GM20000 (cell line): ENCODE measurements at places on chromosomes 16 and 17.

- peak; percentile 76 for DNase-seq
Observed at GRCh38 chr16:4319454-4320421, 3.9 kb downstream of the GLIS2 start.

DNA sequence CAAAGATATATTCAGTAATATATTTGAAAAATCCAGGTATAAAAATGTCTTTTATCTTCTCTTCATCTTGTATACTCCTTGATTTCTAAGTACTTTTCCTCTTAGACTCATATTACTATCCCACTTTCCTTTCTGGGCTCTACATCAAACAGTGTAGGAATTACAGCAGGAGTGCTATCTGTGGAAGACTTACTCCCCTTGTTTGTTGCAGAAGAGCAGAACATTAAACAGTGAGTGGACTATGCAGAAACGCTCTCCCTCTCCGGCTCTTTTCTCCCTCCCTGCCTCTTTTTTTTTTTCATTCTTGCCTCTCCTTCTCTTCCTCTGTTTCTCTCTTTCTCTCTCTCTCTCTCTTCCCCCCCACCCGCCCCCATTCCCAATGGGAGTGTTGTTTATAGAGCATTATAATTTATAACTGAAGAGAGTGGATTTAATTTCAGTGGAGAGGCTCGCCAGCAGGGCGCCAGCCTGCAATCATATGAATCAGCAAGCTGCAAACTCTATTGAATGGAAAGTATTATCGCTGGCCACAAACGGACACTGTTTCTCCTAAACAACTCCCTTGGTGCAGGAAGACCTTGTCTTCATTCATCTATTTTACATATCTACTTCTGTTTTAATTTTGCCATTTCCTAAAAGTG lies 242.3 kb upstream of the TBX2 start:
- DNase-seq = no peak

DNA sequence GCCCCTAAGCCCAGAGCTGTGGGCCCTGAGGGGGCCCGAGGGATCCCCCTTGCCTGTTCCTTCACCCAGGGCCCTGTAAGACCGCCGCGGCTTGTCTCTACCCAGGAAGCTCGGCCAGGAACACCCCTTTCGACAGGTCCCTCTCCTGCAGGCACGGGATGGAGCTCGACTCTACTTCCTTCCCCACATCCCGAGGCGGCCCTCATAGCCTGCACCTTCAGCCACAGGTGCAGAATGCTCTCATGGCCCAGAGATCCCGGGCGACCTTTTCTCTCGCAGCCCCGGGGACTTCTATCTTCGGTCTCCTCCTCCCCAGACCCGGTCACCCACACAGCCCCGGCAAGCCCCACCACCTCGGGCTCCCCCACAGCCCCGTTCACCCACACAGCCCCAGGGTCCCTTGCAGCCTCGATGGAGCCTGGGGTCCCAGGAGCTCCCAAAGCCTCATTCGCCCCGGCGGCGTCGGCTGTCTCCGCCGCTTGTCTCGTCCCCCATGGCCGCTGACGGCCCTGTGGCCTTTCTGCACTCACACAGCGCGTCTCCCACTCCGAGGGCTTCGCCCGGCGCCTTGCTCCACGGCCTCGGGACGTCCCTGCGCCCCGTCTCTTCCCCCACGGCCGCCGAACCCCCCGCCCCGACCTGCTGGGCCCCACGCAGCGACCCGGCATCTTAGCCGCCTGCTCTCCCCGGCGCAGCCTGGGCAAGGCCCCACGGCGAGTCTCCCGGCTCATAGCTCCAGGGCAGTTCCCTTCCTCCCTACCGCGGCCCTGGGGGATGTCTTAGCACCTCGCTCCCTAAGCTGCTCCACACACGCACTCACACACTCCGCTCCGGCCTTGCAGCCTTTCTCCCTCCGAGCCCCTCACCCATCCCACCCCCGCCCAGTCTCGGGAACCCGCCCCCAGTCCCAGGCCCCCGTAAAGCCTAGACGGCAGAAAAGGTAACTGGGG lies 650 bp downstream of the KIAA0753 start:
- peak; percentile 57 for DNase-seq

DNA sequence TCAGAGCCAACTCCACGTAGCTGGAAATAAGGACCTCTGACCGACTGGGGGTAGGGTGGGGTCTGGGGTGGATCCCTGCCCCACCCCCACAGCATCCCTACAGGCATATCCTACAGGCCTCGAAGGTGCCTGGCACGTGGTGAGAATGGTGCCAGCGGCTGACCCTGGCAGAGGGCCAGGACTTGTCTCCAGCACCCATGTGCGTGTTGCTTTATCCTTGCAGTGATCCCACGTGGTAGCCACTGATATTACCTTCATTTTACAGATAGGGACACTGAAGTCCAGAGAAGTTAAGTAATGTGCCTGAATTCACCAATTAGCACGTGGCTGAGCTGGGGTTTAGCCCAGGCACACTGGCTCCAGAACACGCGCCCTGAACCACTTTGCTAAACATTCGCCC lies 8.3 kb downstream of the ITGAD start:
- DNase-seq = no peak

- DNase-seq = no peak
Observed at GRCh38 chr17:28773736-28774135, 29.9 kb downstream of the TRAF4 start.

DNA sequence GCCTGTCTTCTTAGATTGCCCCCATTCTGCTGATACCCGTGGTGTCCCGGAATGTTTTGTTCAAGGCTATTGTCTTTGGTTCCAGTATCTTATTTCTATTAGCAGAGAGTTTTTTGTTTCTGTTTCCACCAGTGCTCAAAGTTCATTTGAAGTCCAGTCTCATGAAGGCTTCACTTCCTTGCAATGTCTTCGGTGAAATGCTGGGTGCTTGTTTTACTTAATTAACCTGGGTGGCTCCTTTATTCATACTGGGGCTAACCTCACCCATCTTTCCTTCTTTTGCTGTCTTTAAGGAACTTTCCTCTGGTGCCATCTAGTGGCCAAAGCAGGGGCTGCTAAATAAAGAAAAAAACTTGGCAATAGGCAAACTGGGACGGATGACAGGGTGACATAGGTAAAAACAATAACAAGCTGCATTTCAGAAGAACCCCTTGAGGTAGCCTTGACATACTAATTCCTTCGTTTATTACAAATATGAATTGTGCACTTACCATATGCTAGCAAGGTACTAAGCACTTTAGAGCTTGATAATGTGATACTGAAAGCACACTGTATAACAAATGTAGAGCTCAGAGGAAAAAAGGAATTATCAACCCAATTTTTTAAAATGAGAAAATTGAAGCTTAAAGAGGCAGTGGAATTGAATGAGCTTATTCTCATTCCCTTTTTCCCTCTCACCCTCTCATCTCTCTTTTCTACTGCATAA lies 2.8 kb upstream of the SMIM36 start:
- DNase-seq = peak; percentile 63
